OCI-LY7 (cell line): ENCODE measurements at places on chromosomes 12 and 14. TPM values are rescaled to one million over a fixed set of nuclear protein-coding genes. Genes with fewer than 3 reads are reported as not detected.

The C12orf50 gene
- total RNA-seq = 0.08 TPM in 1 of 2 replicates, not detected in the other

The THTPA gene
- 15.4 and 16.9 TPM in 2 replicates for total RNA-seq

The PROX2 gene
- 0.74 and 0.76 TPM in 2 replicates for total RNA-seq

The SLC39A5 gene
- 1.2 and 1.4 TPM in 2 replicates for total RNA-seq

The DBX2 gene
- total RNA-seq = not detected in 2 replicates

- DNase-seq = no peak
Measured at GRCh38 chr12:131783915-131784541, 44.2 kb upstream of the MMP17 start.

DNA sequence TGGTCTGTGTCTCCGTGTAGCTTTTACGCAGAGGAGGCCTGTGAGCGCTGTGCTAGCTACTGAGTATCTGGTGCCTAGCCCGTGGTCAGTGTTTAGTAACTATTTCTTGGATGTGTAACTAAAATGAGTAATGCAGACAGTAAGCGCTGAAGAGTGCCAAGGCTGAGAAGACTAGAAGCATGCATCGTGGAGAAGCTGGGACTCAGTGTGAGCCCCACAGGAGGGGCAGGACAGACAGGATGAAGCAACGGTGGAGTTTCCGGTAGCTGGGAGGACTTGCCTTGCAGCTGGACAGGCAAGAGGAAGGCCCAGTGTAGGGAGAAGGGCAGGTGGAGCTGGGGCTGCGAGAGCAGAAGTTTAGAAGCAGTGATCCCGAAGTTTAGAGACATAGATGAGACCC lies 233.4 kb upstream of the FKBP4 start:
- DNase-seq = no peak

- no peak for DNase-seq
Measured at GRCh38 chr12:47134005-47134404, 54.2 kb upstream of the AMIGO2 start.
